ENCODE measurements at places on chromosomes 6 and 20.

GRCh38 chr6:41677124-41677921 lies 39.1 kb downstream of the MDFI start:
- DNase-seq = peak; percentile 15

GRCh38 chr6:40015530-40015929 lies 81.3 kb upstream of the MOCS1 start:
- no peak for DNase-seq

DNA sequence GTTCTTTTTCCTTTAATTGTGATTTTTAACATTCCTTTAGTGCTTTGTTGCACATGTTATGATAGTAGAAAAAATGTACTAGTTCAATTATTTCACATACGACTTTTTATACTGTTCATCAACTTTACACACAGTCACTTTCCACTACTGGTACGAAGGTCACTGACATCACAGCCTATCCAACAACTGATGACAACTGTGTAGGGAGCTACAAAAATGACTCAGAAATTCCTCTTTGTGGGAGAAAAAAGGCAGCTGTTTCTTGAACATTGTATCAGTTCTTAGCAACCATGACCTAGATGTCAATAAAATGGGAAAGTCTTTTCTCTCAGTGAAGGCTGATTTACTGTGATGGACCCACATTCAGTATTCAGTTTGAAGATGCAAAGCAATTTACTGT lies 7.0 kb upstream of the ID4 start:
- no peak for DNase-seq

DNA sequence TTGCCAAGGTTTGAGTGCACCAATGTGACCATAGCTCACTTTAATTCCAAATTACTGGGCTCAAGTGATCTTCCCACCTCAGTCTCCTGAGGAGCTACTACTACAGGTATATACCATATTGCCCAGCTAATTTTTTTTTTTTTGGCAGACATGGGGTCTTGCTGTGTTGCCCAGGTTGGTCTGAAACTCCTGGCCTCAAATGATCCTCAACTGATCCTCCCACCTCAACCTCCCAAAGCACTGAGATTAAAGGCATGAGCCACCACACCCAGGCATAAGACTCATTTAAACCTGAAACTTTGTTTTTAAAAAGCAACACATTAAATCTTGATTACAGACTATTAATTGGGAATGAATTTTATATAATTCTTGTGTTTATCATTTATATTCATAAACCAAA lies 67.7 kb downstream of the ARHGAP18 start:
- no peak for DNase-seq

DNA sequence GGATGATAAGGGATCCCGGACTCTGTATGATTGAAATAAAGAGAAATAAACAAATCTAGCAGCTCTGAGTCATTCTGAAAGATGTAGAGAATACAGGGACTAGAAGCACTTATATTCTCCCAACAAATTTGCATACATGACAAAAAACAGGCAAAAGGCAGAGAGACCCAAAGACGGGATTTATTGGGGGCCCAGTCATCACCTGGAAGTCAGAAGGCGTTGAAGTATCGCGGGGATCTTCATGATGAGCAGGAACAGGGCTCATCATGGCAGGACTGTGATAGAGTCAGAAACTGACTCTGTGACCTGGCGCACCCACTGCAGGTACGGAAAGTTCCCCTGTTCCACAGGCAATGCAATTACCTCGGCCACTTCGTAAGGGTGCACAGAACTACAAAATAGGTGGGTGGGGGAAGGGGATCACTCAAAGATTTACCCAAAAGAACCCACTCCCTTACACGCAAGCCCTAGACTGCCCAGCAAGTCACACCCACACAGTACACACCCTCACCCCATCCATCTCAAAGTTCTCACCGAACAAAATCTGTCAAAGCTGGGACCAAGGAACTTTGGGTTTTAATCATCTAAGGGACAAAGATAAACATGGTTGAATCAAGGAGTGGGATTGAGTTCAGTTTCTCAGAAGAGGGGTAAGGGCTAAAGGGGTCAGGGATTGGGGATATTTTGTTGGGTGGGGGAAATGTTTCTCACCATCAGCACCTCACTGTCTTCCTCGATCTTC lies 1.4 kb downstream of the CUTA start:
- DNase-seq = no peak

DNA sequence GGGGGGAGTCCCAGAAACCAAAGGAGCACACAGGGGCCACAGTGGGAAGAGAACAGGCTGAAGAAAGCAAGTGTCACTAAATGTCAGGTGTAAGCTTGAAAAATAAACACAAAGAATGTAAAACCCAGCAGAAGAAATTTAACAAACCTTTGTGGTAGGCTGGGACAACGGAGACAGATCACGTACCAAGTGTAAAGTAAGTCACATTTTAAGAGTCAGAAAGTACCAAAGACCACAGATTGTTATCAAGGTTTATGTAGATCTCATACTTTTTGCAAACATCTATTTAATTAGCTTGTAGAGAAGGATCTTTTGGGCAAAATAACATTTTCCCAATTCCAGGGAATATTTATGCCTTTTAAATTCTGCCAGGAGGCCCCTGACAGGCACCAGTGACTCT lies 1.6 kb downstream of the CLIC5 start:
- no peak for DNase-seq

GRCh38 chr6:153013438-153013837 lies 10.9 kb upstream of the MTRF1L start:
- DNase-seq = no peak

GRCh38 chr6:149153100-149153499 lies 164.4 kb upstream of the TAB2 start:
- DNase-seq = no peak

GRCh38 chr20:6560978-6561377 lies 206.5 kb upstream of the BMP2 start:
- no peak for DNase-seq

DNA sequence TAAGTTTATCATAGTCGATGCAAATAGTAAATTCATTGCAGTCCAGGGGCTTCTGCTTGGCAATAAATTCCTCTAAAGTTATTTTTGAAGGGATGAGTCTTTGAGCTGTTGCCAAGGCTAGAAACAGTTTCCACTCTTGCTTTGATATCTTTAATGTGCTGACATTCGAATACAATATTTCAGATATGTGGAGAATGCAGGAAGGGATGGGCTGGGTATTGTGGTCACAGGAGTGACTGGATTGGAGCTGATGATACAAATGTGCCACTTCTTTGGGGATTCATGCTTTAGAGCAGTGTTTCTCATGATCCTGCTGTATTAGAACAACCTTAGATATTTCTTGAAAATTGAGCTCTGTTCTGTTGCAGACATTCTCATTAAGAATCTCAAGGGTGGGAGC lies 139.0 kb downstream of the PRDM13 start:
- no peak for DNase-seq

DNA sequence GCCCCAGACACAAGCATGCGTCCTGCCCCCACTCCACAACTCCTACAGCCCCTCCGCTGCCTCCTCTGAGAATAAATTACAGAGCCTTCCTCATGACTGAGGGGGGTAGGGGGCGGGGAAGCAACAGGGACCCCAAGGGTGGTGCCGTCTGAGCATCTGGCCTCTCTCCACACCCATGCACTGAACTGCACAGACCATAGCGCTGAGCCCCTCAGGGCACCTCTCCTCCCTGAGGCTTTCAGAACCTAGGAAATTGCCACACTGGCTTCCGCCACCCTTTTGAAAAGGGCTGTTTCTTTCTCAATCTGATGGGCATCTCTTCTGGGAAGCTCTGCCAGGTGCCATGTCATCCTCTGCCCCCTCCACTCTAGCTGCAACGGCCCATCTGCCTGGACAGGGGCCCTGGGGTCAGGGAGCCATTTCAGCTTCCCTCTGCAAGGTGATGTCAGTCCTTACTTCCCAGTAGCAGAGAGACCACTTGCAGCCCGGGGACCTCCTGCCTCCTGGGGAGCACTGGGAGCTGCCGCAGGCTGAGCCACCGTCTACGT lies 2.5 kb downstream of the CST7 start:
- DNase-seq = no peak

GRCh38 chr20:50728981-50729874 lies 2.2 kb upstream of the PARD6B start:
- no peak for DNase-seq

DNA sequence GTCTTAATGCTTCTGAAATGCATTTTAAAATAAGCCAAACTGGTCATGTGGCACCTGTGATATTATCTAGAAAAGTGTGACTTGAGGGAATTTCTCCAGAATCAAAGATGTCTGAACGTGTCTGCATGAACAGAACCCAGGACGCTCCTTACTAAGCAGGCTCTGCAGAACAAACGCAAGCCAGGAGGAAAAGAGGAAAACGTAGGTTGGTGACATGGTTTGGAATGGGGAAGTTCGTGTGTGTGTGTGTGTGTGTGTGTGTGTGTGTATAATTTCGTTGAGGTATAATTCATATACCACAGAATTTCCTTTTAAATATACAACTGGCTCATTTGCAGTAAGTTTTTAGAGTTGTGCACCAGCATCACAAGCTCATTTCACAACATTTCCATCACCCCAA lies 200.5 kb upstream of the FOXQ1 start:
- DNase-seq = no peak

- DNase-seq = no peak
Measured at GRCh38 chr6:6559994-6560570, 28.4 kb upstream of the LY86 start.

DNA sequence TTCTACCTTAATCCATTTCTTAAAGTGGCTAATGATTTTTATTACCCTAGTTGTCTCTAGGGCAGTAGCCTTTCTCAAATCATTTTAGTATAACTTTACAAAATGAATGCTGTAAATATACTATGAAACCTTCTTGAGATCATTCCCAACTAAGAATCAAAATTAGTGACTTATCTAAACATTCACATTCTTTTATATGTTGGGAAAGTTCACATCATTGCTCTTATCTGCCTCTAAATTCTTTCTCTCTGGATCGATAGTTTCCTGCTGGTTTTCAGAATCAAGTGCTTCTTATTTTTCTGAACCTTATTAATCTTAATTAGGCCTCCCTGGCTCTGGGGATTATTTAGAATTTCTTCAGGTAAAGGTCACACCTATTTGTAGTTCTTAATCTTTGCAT lies 126.8 kb downstream of the BCKDHB start:
- DNase-seq = no peak

DNA sequence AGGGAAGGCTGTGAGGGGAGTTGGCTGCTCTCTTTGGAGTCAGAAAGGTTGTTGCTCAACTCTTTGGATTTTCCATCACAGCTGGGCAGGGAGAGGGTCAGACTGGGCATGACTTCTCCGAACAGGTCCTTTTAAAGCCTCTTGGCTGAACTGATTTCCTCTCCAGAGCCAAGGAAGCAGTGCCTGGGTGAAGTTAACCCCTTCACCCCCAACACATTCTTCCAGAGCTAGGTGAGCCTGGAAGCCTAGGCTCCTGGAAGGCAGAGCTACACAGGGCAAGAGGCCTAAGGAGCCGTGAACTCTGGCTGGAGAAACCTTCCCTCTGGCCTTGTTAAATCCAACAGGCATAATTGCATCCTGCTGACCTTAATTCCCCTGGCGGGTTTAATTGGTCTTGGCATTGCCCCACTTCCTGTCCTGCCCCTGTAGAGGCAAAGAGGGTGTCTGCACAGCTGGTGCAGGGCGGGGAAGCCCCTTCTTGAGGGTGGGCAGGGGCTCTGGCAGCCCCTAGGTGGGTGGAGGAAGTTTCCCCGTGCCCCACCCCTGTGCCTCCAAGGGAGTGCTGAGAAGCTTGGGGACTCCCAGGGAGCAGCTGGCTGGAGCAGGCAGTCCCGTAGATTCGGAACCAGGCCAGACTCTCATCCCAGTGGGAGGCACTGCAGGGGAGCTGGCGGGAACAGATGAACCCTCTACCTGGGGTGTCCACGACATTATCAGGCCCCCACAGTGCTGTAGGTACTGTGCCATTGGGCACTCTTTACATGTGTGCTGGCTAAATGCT lies 3.6 kb upstream of the MYLK2 start:
- peak; percentile 44 for DNase-seq

- DNase-seq = no peak
Measured at GRCh38 chr6:140538926-140539325, 1164.5 kb upstream of the CITED2 start.

GRCh38 chr6:21521276-21521675 lies 72.3 kb upstream of the SOX4 start:
- DNase-seq = no peak

DNA sequence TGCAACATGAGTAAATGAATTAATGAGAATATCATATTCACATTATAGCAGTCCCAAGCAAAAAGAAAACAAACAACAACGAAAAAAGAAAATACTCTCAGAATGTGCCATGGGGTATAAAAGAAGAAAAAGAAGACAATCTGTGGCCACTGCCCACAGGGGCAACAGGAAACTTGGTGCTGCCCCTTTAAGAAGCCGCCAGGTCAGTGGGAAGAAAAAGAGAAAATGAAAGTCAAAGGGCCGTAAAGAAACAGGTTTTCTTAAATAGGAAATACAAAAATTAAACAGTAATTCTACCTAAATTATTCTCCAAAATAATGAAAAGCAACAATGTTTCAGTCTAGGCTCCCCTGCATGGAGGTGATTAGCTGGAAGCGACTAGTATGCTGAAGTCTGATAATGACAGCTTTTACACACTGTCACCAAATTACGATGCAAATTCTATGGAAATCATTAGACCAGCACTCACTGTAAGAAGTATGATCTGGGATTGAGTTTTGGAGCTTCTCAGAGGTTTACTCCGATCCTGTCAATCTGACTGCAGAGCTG lies 23.6 kb downstream of the GMDS start:
- no peak for DNase-seq

GRCh38 chr6:65570340-65570739 lies 136.7 kb downstream of the EYS start:
- DNase-seq = no peak

DNA sequence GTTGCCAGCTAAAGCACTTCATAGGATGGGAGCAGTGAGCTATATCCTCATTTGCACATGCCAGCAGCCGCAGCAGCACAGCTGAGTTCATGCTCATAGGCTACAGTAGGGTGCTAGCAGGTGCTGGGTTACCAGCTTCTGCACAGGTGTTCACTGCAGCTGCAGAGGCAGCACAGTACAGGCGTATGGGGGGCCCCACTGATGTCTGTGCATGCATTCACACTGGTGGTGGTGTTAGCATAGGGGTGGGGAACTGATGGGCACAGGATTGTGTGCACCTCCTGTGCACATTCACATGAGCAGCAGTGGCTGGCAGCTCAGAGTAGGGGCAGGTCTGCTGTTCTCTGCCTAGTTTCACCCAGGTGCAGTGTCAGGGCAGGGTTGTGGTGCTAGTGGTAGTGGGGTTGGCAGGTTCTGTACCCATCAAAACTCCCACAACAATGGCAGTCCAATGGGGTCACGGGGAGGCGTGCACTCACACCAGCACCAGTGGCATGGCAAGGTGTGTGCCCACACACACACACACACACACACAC lies 58.9 kb upstream of the IRAK1BP1 start:
- DNase-seq = no peak

Data from right hindlimb (tissue), 1 donor.